Endothelial cell (in vitro differentiated cells): ENCODE measurements at places on chromosomes 4 and X. TPM values are rescaled to one million over a fixed set of nuclear protein-coding genes. Genes with fewer than 3 reads are reported as not detected.
A peak's percentile ranks its signal among the peaks of the same experiment; 100 is the strongest.

ADH1B gene
- not detected for total RNA-seq

ENPEP gene
- total RNA-seq = 3.5 TPM

ANKRD50 gene
- total RNA-seq = 39.1 TPM

IL2RG gene
- not detected for total RNA-seq

PAGE2 gene
- not detected for total RNA-seq

TMPRSS11A gene
- total RNA-seq = not detected

BRS3 gene
- not detected for total RNA-seq

UBL4A gene
- total RNA-seq = 16.8 TPM

FMR1NB gene
- total RNA-seq = not detected

SORCS2 gene
- 1.3 TPM for total RNA-seq

H2BW2 gene
- not detected for total RNA-seq

VCX gene
- not detected for total RNA-seq

GDPD2 gene
- total RNA-seq = 0.13 TPM

STATH gene
- total RNA-seq = not detected

STK32B gene
- total RNA-seq = 0.56 TPM

TDO2 gene
- not detected for total RNA-seq

GRCh38 chr4:148431401-148431800, 10.8 kb downstream of the NR3C2 start:
- H3K27me3 ChIP-seq = peaks cover 1% of the 10 kb centered on the region
- no peak for DNase-seq
- no peak overlapping the region for H3K27ac ChIP-seq
- no peak overlapping the region for H3K4me3 ChIP-seq

GRCh38 chr4:103567591-103567990, 152.2 kb downstream of the TACR3 start:
- no peaks in the 10 kb centered on the region for H3K36me3 ChIP-seq
- no peak overlapping the region for H3K4me3 ChIP-seq
- no peak for DNase-seq
- H3K4me1 ChIP-seq = no peaks in the 10 kb centered on the region
- H3K27me3 ChIP-seq = peaks cover 1% of the 10 kb centered on the region

- no peak overlapping the region for H3K27ac ChIP-seq
- no peak overlapping the region for H3K4me3 ChIP-seq
- no peaks in the 10 kb centered on the region for H3K27me3 ChIP-seq
- no peaks in the 10 kb centered on the region for H3K4me1 ChIP-seq
Measured at GRCh38 chr4:4888695-4889094, 29.2 kb downstream of the MSX1 start.

DNA sequence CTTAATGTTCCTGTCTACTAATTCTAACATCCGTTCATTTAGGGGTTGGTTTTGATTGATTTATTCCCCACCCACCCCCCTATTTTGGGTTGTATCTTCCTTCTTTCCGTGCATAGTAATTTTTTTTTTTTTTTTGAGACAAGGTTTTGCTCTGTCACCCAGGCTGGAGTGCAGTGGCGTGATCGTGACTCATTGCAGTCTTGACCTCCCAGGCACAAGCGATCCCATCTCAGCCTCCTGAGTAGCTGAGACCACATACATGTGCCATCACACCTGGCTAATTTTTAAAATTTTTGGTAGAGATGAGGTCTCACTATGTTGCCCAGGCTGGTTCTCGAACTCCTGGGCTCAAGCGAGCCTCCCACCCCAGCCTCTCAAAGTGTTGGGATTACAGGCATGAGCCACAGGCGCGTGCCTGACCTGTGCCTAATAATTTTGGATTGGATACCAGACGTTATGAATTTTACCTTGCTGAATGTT, 79.9 kb downstream of the ZFX start:
- no peak overlapping the region for H3K27ac ChIP-seq
- DNase-seq = no peak
- H3K4me3 ChIP-seq = no peak overlapping the region
- H3K4me1 ChIP-seq = no peaks in the 10 kb centered on the region
- no peaks in the 10 kb centered on the region for H3K36me3 ChIP-seq

GRCh38 chr4:167775375-167775774, 317.0 kb upstream of the ANXA10 start:
- no peaks in the 10 kb centered on the region for H3K36me3 ChIP-seq
- no peak overlapping the region for H3K4me3 ChIP-seq

DNA sequence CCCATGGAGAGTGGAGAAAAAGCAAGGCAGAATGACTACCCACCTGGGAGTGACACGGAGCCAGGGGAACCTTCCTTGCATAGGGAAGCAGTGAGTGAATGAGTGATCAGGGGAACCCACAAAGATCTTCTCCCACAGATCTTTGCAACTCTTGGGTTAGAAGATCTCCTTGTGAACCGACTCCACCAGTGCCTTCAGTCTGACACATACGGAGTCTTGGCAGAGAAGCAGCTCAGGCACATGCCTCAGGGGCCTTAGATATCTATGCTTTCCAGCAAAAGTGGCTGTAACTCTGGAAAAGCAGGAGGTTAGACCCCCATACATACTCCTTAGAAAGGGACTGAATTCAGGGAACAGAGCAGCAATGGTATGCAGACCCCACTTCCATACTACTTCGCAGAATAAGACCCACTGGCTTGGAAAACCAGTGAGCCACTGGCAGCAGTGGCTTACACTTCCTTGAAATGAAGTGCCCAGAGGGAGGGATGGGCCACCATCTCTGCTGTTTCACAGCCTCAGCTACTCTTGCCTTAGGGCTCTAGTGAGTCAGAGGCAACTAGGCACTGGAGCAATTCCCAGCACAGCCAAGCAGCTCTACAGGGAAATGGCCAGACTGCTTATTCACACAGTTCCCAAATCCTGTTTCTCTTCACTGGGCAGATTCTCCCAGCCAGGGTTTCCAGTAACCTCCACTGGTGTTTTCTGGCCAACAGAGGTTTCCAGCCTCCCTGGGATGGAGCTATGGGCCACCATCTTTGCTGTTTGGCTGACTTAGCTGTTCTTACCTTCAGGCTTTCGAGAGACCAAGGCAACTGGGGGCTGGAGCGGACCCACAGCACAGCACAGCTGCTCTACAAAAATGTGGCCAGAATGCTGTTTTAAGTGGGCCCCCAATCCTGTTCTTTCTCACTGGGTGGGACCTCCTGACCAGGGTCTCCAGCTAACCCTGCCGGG, 82.8 kb upstream of the TCEAL2 start:
- H3K27me3 ChIP-seq = peaks cover 4% of the 10 kb centered on the region
- H3K27ac ChIP-seq = no peak overlapping the region
- no peaks in the 10 kb centered on the region for H3K4me1 ChIP-seq
- no peak overlapping the region for H3K4me3 ChIP-seq
- no peak for DNase-seq
- no peaks in the 10 kb centered on the region for H3K36me3 ChIP-seq

DNA sequence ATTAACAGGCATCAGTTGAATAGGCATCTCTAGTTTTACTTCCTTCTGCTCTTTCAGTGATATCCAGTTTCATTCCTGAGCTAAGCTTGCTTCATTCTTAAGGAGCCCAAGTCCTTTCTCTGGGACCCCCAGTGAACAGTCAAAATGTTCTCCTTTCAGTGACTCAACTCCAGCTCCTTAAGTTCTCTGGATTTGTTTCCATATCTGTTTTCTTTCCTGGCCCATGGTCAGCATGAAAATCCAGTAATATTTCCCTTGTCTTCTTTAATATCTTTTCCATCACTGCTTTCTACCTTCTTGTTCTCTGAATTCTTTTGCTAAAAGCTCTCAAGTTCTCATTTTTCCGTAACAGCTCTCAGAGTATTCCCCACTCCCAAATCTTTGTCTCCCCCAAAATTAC, 25.5 kb downstream of the ADGRL3 start:
- H3K4me3 ChIP-seq = no peak overlapping the region
- no peaks in the 10 kb centered on the region for H3K36me3 ChIP-seq
- peaks cover 12% of the 10 kb centered on the region for H3K4me1 ChIP-seq
- DNase-seq = no peak

DNA sequence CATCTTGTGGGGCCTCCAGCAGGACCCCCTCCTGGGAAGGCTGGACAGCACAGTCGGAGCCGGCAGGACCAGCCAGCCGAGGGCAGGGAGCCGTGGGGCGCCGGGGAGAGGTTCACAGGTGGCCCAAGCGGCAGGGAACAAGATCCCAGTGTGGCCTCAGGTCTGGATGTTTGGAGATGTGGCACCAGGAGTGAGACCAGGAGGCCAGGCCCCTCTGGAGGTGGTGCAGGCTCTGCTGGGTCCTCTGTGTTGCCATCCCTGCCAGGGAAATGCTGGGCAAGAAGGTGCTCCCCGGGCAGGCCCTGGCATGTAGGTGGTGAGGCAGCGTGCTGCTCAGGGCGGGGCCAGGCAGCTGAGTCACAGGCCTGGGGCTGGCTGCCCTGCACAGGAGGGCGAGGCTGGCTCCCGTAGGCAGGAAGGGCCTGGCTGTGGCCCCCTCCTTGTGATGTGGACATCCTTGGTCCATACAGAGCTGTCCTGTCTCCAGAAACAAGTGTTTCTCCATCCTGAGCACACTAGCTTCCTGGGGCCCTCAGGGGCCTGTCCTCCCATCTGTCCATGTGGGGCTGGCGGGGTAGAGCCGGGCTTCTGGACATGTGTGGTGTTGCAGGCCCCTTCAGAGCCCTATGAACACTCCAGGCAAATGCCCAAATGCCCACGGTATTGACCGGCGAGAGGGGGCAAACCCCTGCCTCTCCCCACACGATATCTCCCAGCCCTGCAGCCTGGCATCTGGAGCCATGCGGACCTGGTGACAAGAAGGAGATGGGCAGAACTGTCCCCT, 4.8 kb upstream of the HGFAC start:
- H3K27ac ChIP-seq = no peak overlapping the region
- H3K27me3 ChIP-seq = peaks cover 23% of the 10 kb centered on the region
- DNase-seq = no peak
- no peak overlapping the region for H3K4me3 ChIP-seq
- no peaks in the 10 kb centered on the region for H3K4me1 ChIP-seq

DNA sequence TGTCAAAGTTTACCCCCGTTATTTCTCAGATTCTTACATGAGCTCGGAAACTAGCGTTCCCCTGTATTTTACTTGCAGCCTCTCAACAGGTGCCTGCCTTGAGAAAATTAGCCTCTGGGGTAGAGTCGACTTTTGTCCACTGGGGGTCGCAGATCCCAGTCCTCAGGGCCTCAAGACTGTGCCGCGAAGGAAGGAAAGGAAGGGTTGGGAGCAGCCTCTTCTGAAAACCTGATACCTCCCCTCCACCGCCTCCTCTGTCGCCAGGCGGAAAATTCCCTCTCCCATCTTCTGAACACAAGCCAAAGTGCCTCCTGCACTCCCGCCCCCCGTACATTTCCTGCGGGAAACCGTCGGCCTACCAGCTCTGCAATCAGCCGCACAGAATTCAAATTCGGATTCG, 44.4 kb upstream of the TMSB15B start:
- peak; percentile 61 for DNase-seq
- H3K36me3 ChIP-seq = peaks cover 10% of the 10 kb centered on the region
- H3K4me1 ChIP-seq = peaks cover 16% of the 10 kb centered on the region
- peaks cover 2% of the 10 kb centered on the region for H3K27me3 ChIP-seq

DNA sequence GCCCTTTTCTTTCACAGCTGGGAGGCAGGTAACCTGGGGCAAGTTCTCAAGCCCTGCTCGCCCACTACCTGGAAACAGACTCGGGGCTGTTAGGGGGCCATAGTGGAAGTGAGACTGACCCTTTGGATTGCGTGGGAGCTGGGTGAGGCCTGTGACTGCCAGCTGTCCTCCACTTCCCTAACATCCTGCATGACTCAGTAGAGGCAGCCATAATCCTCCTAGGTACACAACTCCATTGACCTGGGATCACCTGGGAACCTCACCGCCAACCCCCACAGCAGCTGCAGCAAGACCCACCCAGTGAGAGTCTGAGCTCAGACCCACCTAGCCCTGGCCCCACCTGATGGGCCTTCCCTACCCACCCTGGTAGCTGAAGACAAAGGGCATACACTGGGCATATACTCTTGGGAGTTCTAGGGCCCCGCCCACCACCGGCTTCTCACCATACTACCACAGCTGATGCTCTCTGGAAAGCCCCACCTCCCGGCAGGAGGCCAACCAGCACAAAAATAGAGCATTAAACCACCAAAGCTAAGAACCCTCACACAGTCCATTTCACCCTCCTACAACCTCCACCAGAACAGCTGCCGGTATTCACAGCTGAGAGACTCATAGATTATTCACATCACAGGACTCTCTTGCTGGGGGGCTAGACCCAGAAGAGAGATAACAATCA, 61.1 kb upstream of the DCTD start:
- H3K4me1 ChIP-seq = peaks cover 5% of the 10 kb centered on the region
- peaks cover 5% of the 10 kb centered on the region for H3K36me3 ChIP-seq
- H3K27ac ChIP-seq = no peak overlapping the region
- no peak for DNase-seq
- no peaks in the 10 kb centered on the region for H3K27me3 ChIP-seq
- no peak overlapping the region for H3K4me3 ChIP-seq

GRCh38 chr4:70718811-70719604, 2.8 kb upstream of the RUFY3 start:
- no peak overlapping the region for H3K4me3 ChIP-seq
- H3K27ac ChIP-seq = peak overlapping the region; percentile 10
- H3K4me1 ChIP-seq = peaks cover 13% of the 10 kb centered on the region
- H3K27me3 ChIP-seq = no peaks in the 10 kb centered on the region
- DNase-seq = no peak

GRCh38 chrX:76555816-76556215, 128.3 kb downstream of the MAGEE1 start:
- no peak overlapping the region for H3K27ac ChIP-seq
- DNase-seq = peak; percentile 41
- no peaks in the 10 kb centered on the region for H3K36me3 ChIP-seq

DNA sequence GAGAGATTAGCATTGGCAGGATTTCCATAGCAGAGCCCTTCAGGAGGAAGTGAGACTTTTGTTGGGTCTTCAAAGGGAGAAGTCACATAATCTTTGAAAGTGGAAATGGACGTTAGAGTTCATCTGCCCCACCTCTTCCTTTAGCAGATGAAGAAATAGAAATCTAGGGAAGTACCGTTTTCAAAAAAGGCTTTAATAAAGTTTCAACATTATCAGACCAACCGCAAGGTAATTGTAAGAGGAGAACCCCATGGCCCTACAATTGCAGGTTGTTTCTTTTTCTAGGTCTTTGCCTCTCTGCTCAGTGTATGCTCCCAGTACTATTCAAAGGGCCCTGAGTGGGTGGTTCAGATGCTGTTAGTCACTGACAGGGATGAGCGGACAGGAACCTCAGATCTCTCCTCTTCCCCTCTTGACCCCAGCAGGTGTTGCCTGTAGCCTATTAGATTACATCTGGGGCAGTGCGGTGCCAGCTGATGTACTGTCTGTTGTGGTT, 48.6 kb upstream of the AP1S2 start:
- no peaks in the 10 kb centered on the region for H3K36me3 ChIP-seq
- H3K27me3 ChIP-seq = no peaks in the 10 kb centered on the region
- no peaks in the 10 kb centered on the region for H3K4me1 ChIP-seq
- H3K27ac ChIP-seq = no peak overlapping the region
- H3K4me3 ChIP-seq = no peak overlapping the region

- H3K36me3 ChIP-seq = no peaks in the 10 kb centered on the region
- no peak for DNase-seq
- no peak overlapping the region for H3K27ac ChIP-seq
- no peaks in the 10 kb centered on the region for H3K27me3 ChIP-seq
Measured at GRCh38 chrX:55524487-55524886, 34.8 kb upstream of the USP51 start.

GRCh38 chrX:68693481-68694434, 46.3 kb downstream of the STARD8 start:
- peak overlapping the region; percentile 57 for H3K27ac ChIP-seq
- H3K36me3 ChIP-seq = no peaks in the 10 kb centered on the region
- peaks cover 8% of the 10 kb centered on the region for H3K27me3 ChIP-seq
- H3K4me1 ChIP-seq = peaks cover 24% of the 10 kb centered on the region

- DNase-seq = no peak
- no peaks in the 10 kb centered on the region for H3K27me3 ChIP-seq
- H3K4me1 ChIP-seq = peaks cover 8% of the 10 kb centered on the region
- no peak overlapping the region for H3K4me3 ChIP-seq
Measured at GRCh38 chr4:23932186-23932585, 42.3 kb upstream of the PPARGC1A start.
